ENCODE measurements at places on chromosomes 12 and 14. TPM values are rescaled to one million over a fixed set of nuclear protein-coding genes. Genes with fewer than 3 reads are reported as not detected.

Gene MBD6
- total RNA-seq, result 43.5 TPM

Gene RNF34
- 54.1 TPM for total RNA-seq

- H3K27ac ChIP-seq, result no peak overlapping the region
- H3K36me3 ChIP-seq, result no peaks in the 10 kb centered on the region
- H3K4me1 ChIP-seq, result peaks cover 6% of the 10 kb centered on the region
- no peaks in the 10 kb centered on the region for H3K27me3 ChIP-seq
- no peak for DNase-seq
Measured at GRCh38 chr12:100156731-100157426, 14.2 kb upstream of the BLTP3B start.

DNA sequence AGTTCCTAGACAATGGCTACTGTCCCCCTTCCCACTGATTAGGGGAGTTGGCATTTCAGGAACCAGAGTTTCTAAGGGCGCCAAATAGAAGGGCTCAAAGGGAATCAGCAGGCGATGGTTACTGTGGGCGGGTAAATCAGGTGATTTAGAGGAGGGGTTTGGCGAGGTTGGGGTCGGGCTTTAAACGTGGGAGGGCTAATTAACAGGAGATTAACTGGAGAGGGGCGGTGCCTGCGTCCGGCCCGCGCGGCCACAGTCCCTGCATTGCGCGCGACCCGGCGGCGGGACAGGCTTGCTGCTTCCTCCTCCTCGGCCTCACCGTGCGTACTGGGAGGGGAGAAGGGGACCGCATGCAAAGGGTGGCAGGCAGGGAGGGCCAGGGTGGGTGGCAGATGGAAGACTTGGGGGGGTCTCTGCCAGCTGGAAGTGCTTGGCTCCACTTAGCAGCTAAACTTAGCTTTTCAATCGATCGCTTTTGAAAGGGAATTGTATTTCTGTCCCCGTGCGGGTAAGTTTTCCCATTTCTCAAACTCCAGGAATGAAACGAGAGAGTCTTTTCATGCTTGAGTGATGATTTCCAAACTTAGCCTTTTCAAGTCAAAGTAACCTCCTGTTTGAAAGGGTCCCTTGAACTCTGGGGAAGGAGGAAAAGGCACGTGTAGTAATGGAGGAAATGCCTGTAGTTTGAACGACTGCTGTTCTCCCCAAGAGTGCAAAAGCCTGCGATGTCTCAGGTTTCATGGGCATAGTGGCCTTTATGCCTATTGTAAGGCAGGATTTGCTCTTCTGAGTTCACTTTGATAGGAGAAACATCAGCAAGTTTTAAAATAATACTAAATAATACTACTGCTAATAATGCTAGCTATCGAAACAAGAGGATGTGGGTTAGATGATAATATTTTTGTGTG is at the start of gene MGST1:
MGST1 (plus strand) TSS at position 255 of the 908 bp plus-strand sequence. CDS start 6,608 bp downstream, outside the sequence.
- H3K4me3 ChIP-seq, result no peak within 1 kb of the TSS
- DNase-seq, result no peak
- H3K36me3 ChIP-seq, result no peaks in the 10 kb centered on the region
- no peaks in the 10 kb centered on the region for H3K4me1 ChIP-seq
- H3K27me3 ChIP-seq, result peaks cover 11% of the 10 kb centered on the region

DNA sequence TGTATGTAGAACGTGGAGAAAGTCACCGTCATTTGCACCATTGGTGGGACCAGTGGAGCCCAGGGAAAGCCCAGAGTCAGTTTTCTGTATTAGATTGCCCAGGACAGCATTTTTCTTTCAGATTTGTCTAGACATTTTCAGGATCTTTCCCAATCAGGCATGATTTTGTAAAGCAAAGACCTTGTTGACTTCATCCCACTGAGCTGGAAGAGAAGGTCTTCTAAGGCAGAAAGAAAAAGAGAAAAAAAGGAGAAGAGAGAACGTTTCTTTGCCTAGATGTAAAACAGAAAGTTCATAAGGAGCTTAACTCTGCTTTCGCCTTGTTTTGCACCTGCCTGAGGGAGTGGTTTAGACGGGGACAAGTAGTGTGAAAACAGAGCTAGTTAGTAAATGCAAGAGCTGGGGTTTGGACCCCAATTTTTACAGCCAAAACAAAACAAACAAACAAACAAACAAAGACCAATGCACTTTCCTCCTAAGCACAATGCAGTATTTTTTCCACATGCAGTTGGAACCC is 273.1 kb downstream of the ZFP36L1 start:
- H3K36me3 ChIP-seq, result no peaks in the 10 kb centered on the region
- peaks cover 15% of the 10 kb centered on the region for H3K4me1 ChIP-seq
- no peaks in the 10 kb centered on the region for H3K27me3 ChIP-seq
- no peak overlapping the region for H3K4me3 ChIP-seq
- DNase-seq, result no peak

- peaks cover 2% of the 10 kb centered on the region for H3K27me3 ChIP-seq
- H3K4me3 ChIP-seq, result no peak overlapping the region
- no peaks in the 10 kb centered on the region for H3K36me3 ChIP-seq
- peak overlapping the region; percentile 38 for H3K27ac ChIP-seq
- peaks cover 5% of the 10 kb centered on the region for H3K4me1 ChIP-seq
Measured at GRCh38 chr14:24058260-24058950, 6.6 kb downstream of the CARMIL3 start.

GRCh38 chr14:77071938-77072388 is 26.1 kb upstream of the CIPC start:
- no peaks in the 10 kb centered on the region for H3K36me3 ChIP-seq
- no peak for DNase-seq
- H3K27ac ChIP-seq, result no peak overlapping the region
- H3K4me3 ChIP-seq, result no peak overlapping the region
- H3K27me3 ChIP-seq, result peaks cover 2% of the 10 kb centered on the region

GRCh38 chr14:90828642-90829487 is 12.6 kb upstream of the TTC7B start:
- peak overlapping the region; percentile 66 for H3K27ac ChIP-seq
- DNase-seq, result peak; percentile 27
- no peaks in the 10 kb centered on the region for H3K27me3 ChIP-seq
- H3K4me3 ChIP-seq, result peak overlapping the region; percentile 76

- H3K27me3 ChIP-seq, result no peaks in the 10 kb centered on the region
- DNase-seq, result no peak
- no peak overlapping the region for H3K27ac ChIP-seq
- no peaks in the 10 kb centered on the region for H3K4me1 ChIP-seq
- H3K4me3 ChIP-seq, result no peak overlapping the region
Measured at GRCh38 chr14:90613453-90613852, 202.8 kb downstream of the TTC7B start.

GRCh38 chr12:108143144-108143543 is 14.1 kb downstream of the WSCD2 start:
- H3K36me3 ChIP-seq, result no peaks in the 10 kb centered on the region
- no peak for DNase-seq
- H3K27ac ChIP-seq, result no peak overlapping the region
- no peak overlapping the region for H3K4me3 ChIP-seq
- peaks cover 14% of the 10 kb centered on the region for H3K27me3 ChIP-seq

GRCh38 chr12:8045952-8046944 is 13.7 kb downstream of the FOXJ2 start:
- H3K36me3 ChIP-seq, result peaks cover 53% of the 10 kb centered on the region
- DNase-seq, result peak; percentile 91
- peaks cover 18% of the 10 kb centered on the region for H3K4me1 ChIP-seq
- no peak overlapping the region for H3K27ac ChIP-seq
- no peaks in the 10 kb centered on the region for H3K27me3 ChIP-seq
